PC-3 (cell line): ENCODE measurements at places on chromosomes 5 and 9. TPM values are rescaled to one million over a fixed set of nuclear protein-coding genes. Genes with fewer than 3 reads are reported as not detected.
A peak's percentile ranks its signal among the peaks of the same experiment; 100 is the strongest.

- DNase-seq = no peak
Observed at GRCh38 chr5:128506643-128507042, 31.4 kb downstream of the FBN2 start.

DNA sequence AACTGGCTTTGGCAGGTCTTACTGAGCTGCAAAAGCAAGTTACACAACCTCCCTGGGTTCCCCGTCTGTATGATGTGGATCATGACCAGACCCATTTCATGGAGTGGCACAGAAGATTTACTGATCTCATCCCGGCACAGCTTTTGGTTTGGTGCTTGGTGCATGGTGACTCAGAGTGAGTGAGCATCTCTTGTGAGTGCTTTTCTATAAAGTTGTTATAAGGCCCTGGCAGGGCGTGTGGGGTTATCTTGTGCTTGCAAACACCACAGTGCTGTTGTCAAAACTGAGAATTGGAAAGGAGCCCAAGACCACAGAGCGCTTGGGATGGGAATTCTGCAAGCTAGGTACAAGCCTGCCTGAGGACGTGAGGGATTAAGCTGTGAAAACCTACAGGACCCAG lies 425.2 kb downstream of the GADD45G start:
- DNase-seq = peak; percentile 34

GRCh38 chr5:125487231-125487630 lies 740.8 kb upstream of the ZNF608 start:
- DNase-seq = no peak

GRCh38 chr5:147303976-147304375 lies 69.2 kb downstream of the STK32A start:
- peak; percentile 88 for DNase-seq

DNA sequence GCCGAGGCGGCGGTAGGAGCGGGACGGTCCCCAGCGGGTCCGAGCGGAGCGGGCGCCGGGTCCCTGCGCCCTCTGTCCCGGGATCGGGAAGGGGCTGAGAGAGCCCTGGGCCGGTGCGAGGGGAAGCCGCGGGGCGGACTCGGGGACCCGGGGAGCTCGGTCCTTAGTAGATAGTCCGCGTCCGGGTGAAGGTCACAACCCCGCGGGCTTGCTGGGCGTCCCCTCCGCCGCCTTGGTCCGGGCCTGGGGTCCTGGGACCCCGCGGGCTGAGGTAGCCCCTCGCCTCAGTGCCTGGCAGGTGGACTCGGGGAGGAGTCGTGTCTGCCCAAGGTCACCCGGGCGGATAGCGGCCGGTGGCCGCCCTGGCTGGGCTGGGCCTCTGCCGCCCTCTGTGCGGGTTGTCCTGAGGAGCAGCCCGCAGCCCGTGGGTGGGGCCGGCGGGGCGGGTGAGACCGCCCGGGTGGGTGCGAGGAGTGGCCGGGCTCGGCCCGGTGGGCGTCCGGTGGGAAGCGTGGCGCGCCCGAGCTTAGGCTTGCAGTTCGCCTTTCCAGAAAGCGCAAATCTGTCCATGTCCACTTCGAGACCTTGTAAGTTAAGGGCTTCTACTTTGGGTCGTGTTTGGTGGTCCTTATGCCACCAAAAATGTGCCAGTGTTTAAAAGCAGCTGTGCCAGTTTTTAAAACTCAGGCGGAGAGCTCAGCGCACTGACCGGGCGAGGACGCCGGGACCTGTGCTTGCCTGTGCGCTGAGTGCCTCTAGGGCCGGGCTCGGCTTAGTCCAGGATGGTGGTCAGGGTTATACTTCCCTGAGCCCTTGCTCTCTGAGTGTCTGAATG lies 554 bp downstream of the SDHA start:
- DNase-seq = peak; percentile 32

DNA sequence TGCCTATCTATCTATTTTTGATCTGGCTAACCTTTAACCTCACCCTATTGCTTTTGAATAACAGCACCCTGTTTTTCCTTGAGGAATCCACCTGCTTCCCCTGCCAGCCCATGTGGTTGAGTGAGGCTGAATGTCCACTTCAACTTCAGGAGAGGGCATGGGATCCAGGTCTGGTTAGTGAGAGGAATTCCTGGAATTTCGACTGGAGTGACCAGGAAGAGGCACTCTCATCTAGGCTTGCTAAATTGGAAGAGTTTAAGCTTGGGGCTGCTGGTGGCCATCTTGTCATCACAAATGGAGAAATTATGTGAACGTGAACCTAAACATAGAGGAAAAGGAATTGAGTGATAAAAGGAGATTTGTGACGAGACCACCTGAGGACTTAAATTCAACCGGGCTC lies 322.1 kb downstream of the OSTF1 start:
- DNase-seq = no peak

GRCh38 chr9:128512820-128513219 lies 8.3 kb downstream of the GLE1 start:
- DNase-seq = no peak

- no peak for DNase-seq
Observed at GRCh38 chr9:69975681-69976080, 68.0 kb upstream of the MAMDC2 start.

GRCh38 chr5:80964919-80965318 lies 4.8 kb downstream of the RASGRF2 start:
- no peak for DNase-seq

DNA sequence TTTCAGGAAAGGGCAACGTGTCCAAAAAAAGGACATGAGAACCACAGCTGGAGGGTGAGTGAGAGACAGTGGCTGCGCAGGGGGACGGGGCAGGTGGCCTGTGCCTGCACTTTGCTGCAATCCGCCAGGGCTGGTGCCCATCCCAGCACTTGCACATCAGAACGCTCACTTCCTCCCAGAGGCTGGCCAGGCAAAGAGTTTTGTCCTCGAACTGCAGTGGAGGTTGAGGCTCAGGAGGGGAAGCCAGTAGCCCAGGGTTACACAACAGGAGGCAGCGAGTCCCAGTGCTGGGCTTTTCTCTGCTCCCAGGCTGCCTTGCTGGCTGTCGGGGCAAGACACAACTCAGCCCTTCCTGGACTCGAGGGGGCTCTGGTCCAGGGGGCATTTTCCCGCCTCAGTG lies 33.1 kb downstream of the CRB2 start:
- no peak for DNase-seq

- no peak for DNase-seq
Observed at GRCh38 chr9:133303266-133304157, 28.5 kb upstream of the ABO start.

- DNase-seq = no peak
Observed at GRCh38 chr5:95768731-95769130, 37.6 kb downstream of the RHOBTB3 start.

TMEM232 gene
- total RNA-seq = 1.4 TPM in 1 of 2 replicates, not detected in the other

RASEF gene
- total RNA-seq = 12.3 and 14.7 TPM in 2 replicates
